ENCODE measurements at places on chromosomes 4 and X.

- no peak for DNase-seq
These were observed 184.8 kb upstream of the MTMR8 start for GRCh38 chrX:64580035-64580434.

GRCh38 chr4:161907590-161907955, 256.2 kb downstream of the FSTL5 start:
- no peak for DNase-seq

GRCh38 chr4:166839615-166840251, 394.6 kb downstream of the SPOCK3 start:
- no peak for DNase-seq

DNA sequence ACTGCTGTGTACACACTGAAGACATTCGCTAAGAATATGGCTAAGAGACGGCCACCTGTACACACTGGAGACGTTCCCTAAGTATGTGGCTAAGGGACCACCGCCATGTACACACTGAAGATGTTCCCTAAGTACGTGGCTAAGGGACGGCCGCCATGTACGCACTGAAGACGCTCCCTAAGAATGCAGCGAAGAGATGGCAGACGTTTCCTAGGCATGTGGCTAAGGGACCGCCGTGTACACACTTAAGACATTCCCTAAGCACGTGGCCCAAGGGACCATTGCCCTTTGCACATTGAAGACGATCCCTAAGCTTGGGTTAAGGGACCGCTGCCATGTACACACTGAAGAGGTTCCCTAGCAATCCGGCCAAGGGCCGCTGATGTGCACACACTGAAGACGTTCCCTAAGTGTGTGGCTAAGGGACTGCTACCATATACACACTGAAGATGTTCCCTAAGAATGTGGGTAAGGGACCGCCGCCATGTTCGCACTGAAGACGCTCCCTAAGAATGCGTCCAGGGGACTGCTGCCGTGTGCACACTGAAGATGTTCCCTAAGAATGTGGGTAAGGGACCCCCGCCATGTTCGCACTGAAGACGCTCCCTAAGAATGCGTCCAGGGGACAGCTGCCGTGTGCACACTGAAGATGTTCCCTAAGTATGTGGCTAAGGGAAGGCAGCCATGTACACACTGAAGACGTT, 36.7 kb downstream of the DHRSX start:
- DNase-seq: no peak

DNA sequence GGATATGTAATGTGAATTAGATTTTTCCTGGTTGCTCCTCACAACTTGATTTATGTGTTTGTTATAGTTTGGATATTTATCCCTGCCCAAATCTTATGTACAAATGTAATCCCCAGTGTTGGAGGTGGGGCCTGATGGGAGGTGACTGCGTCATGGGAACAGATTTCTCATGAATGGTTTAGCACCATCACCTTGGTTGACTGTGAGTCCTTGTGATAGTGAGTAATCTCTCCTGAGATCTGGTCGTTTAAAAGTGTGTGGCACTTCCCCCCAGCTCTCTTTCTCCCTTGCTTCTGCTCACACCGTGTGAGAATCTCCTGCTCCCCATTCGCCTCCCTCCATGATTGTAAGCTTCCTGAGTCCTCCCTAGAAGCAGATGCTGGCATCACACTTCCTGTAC, 2.2 kb downstream of the MID2 start:
- DNase-seq: no peak

GRCh38 chrX:136797787-136798186, 17.1 kb upstream of the ARHGEF6 start:
- DNase-seq: no peak

DNA sequence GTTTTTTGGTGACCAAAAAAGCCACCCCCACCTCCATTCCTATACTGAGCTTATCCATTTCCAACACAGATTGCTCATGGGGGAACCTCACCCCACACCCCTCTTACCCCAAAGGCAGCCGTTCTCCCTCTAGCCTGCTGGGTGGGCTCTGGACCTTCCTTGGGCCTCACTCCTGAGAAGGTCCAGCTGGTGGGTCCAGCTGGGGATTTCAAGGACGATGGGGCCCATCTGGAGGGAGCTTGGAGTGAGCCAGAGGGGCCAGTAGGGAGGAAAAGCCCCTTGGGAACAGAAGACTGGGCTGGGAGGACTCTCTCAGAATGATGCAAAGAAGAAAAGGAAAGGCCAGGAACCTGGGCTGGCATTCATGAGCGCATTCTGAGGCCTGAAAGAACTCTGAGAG, 42.0 kb upstream of the PJA1 start:
- no peak for DNase-seq

GRCh38 chrX:38066934-38067333, 60.6 kb downstream of the SYTL5 start:
- no peak for DNase-seq

- no peak for DNase-seq
These were observed 436.6 kb downstream of the SPRY1 start for GRCh38 chr4:123833171-123833643.

DNA sequence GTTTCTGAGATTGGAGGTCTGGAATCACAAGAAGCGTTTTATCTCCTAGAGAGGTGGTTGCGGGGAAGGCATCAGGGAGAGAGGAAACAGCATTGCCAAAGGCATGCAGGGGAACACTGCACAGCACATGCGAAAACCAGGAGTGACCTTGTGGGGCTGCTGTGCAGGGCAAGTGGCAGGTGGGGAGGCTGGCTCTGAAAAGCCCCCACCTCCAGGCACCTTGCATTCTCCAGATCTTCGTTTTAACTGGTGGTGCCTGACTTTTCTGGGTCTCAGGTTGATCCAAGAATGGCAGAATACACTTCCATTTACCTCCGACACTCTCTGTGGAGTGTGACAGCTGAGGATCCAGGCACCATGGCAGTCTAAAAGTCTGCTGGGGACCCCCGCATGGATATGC, 209.4 kb upstream of the LEF1 start:
- DNase-seq: no peak

- no peak for DNase-seq
These were observed 40.5 kb upstream of the PSAPL1 start for GRCh38 chr4:7475207-7475606.

- no peak for DNase-seq
These were observed at the start of gene ZAR1 for GRCh38 chr4:48490012-48490679. Gene ZAR1 (plus strand): TSS chr4:48490252. CDS start chr4:48490292, 40 bp downstream.

DNA sequence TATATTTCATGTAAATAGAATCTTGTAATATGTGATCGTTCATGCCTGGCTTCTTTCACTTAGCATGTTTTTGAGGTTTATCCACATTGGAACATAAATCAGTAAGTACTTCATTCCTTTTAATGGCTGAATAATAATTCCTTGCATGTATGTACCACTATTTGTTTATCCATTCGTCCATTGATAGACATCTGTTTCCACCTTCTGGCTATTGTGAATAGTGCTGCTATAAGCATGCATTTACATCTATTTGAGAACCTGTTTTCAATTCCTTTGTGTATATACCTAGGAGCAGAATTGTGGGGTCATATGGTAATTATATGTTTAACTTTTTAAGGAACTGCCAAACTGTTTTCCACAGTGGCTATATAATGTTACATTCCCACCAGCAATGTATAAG, 356.7 kb upstream of the DIPK2B start:
- DNase-seq: no peak

- DNase-seq: no peak
These were observed 146.1 kb upstream of the OTUD4 start for GRCh38 chr4:145326491-145326890.

GRCh38 chr4:182555997-182556418, 312.8 kb downstream of the TENM3 start:
- DNase-seq: no peak

- no peak for DNase-seq
These were observed 330.5 kb downstream of the ARHGAP10 start for GRCh38 chr4:148062301-148062950.

- no peak for DNase-seq
These were observed 93.0 kb upstream of the DKK2 start for GRCh38 chr4:107129076-107129475.

DNA sequence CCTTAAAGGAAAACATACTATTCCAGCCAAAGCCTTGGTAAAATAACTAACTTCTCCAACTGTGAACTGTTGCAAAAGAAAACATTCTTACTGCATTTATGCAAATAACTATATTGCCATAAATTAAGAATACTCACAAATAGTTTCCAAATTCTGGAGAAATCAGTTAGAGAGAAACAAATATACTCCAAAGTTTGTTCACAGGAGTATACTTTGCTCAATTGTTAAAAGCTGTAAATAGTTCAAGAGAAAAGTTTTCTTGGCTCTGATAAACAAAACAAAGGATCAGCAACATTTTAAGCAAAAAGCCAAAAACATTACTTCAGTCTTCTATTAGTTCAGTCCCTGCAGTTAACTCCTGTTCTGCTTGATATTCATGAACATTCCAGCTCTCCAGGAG, 83.0 kb downstream of the EIF4E start:
- no peak for DNase-seq

GRCh38 chrX:25039036-25039435, 23.3 kb upstream of the ARX start:
- DNase-seq: no peak

DNA sequence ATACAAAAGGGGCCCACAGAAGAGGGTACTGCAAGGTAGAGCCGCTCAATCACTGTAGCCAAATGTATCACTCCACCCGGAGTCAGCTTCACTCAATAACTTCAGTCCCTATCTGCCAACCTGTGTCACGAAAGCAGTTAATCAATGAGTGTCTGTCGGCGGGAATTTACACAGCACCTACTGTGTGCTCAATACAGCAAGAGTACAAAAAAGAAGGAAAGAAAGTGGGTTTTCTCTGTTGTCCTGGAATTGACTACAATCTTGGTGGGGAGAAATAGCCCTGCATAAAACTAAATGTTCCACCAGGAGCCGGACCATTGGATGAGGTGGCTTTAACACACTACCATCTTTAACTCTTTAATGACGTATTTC, 780 bp upstream of the NKRF start:
- DNase-seq: no peak

- DNase-seq: no peak
These were observed 618.6 kb upstream of the CPEB2 start for GRCh38 chr4:14383652-14384051.

DNA sequence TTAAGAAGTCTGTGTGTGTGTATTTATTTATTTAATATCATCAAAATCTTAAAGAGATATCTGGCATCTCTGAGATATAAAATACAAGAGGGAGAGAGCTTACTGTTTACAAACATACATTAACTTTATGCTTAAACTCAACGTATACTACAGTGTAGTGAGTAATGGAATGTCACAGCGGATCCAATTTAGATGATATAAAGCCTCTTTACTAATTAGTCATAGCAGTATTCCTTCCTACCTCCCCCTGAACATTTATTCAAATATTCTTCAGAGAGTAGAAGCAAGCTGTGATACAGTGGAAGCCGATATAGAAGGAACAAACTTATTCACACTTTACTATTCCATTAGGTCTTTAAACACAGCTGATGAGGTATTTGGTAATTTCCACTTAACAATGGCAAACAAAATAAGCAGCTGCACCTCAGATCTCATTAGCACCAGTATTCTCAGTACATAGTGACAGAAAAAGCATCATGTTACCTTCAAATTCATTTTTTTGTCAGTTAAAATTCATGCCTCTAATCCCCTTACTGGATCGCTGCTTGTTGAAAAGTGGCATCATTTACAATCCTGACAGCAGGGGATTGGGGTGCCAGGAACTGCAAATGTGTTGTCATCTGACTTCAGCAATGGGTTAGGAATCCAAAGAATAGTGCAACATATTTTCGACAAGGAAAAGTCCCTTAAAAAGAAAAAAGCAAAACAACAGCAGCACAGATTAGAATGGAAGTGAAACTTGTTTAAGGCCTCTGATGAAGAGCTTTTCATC, 658.7 kb upstream of the EPHA5 start:
- DNase-seq: no peak

- DNase-seq: no peak
These were observed at the start of gene RPS6KA6 for GRCh38 chrX:84187533-84188319. Gene RPS6KA6 (minus strand): TSS chrX:84188199. CDS start chrX:84187899, 300 bp downstream.

Measured in CD4-positive, alpha-beta T cell treated with Interleukin-15 for 1 hour (primary cell).